ENCODE measurements at places on chromosomes 7 and 10. TPM values are rescaled to one million over a fixed set of nuclear protein-coding genes. Genes with fewer than 3 reads are reported as not detected.

The SEMA3D gene
- total RNA-seq, result 0.99 TPM

The ABCA13 gene
- not detected for total RNA-seq

The AMZ1 gene
- not detected for total RNA-seq

The AUTS2 gene
- total RNA-seq, result 50.0 TPM

- no peaks in the 10 kb centered on the region for H3K36me3 ChIP-seq
- peaks cover 3% of the 10 kb centered on the region for H3K4me1 ChIP-seq
- no peaks in the 10 kb centered on the region for H3K27me3 ChIP-seq
- H3K27ac ChIP-seq, result no peak overlapping the region
Measured at GRCh38 chr7:30771880-30772425, 736 bp downstream of the MINDY4 start.

DNA sequence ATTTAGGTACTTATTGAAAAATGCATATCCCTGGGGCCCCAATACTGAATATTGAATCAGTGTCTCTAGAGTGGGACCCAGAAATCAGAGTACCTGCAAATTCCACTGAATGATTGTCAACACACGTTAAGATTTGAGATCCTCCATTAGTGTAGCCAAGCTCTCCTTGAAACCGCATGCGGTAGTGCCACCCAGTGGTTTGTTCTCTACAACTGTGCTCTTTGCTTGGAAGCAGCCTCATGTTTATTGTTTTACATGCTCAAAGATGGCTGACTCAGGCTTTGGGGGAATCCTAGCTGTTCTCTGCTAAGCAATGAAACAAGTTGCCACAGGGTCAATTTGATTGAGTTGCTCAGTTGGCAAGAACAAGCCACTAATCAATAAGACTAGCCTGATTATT is 340.2 kb upstream of the CELF2 start:
- DNase-seq, result peak; percentile 78
- no peaks in the 10 kb centered on the region for H3K4me1 ChIP-seq
- no peaks in the 10 kb centered on the region for H3K36me3 ChIP-seq
- H3K27me3 ChIP-seq, result no peaks in the 10 kb centered on the region

DNA sequence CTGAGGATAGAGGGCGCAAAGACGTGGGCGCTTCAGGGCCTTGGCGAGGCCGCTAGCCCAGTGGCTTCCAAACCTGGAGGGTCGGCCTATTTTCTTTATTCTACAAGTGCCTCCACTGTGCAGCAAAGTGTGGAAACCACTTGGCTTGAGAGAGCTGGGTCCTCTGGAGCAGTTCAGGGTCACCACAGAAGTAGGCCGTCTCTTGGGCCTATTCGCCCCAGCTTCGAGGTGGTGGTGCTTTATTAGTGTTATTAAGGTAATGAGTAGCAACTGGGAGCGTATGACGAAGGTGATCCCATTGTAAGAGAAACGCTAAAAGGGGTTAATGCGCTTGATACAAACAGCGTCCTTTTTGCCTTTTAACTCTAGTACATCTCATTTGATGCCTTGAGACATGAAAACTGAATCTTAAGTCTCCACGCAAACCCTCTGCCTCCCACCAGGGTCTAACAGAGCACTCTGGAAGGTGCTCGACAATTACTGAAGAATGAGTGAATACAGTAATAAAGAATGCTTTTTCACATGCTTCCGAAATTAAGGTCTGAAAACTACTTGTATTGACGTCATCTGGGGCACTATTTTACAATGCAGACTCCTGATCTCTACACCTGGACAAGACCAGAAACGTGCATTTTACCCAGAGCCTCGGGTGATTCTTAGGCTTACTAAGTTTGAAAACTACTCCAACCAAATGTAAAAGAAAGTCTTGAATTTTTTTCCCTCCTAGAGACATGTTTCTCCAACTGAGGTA is 647 bp upstream of the GSAP start:
- no peak for DNase-seq
- H3K27ac ChIP-seq, result no peak overlapping the region
- H3K4me3 ChIP-seq, result peak overlapping the region; percentile 53
- H3K27me3 ChIP-seq, result peaks cover 55% of the 10 kb centered on the region
- no peaks in the 10 kb centered on the region for H3K4me1 ChIP-seq

GRCh38 chr7:35389636-35390035 is 135.7 kb upstream of the TBX20 start:
- H3K4me1 ChIP-seq, result no peaks in the 10 kb centered on the region
- H3K27ac ChIP-seq, result no peak overlapping the region
- no peaks in the 10 kb centered on the region for H3K36me3 ChIP-seq
- H3K27me3 ChIP-seq, result no peaks in the 10 kb centered on the region

GRCh38 chr7:133091943-133092464 is 10.1 kb upstream of the CHCHD3 start:
- no peaks in the 10 kb centered on the region for H3K27me3 ChIP-seq
- no peaks in the 10 kb centered on the region for H3K36me3 ChIP-seq
- no peaks in the 10 kb centered on the region for H3K4me1 ChIP-seq
- no peak for DNase-seq
- no peak overlapping the region for H3K4me3 ChIP-seq

Data from neural progenitor cell (in vitro differentiated cells).